A673 (cell line): ENCODE measurements at places on chromosomes 11 and 22. TPM values are rescaled to one million over a fixed set of nuclear protein-coding genes. Genes with fewer than 3 reads are reported as not detected.
A peak's percentile ranks its signal among the peaks of the same experiment; 100 is the strongest.

OR4A16 gene
- 1.7 and 3.0 TPM in 2 replicates for total RNA-seq

MAJIN gene
- not detected in 2 replicates for total RNA-seq

PRR33 gene
- total RNA-seq: not detected in 2 replicates

KRTAP5-7 gene
- not detected in 2 replicates for total RNA-seq

POLA2 gene
- 92.4 TPM in 2 replicates for total RNA-seq

CSNK2A3 gene
- 1.1 and 1.4 TPM in 2 replicates for total RNA-seq

HEPHL1 gene
- not detected in 2 replicates for total RNA-seq

P2RX6 gene
- total RNA-seq: 0.39 and 0.43 TPM in 2 replicates

ISX gene
- not detected in 2 replicates for total RNA-seq

LSP1 gene
- total RNA-seq: not detected in 2 replicates

DNA sequence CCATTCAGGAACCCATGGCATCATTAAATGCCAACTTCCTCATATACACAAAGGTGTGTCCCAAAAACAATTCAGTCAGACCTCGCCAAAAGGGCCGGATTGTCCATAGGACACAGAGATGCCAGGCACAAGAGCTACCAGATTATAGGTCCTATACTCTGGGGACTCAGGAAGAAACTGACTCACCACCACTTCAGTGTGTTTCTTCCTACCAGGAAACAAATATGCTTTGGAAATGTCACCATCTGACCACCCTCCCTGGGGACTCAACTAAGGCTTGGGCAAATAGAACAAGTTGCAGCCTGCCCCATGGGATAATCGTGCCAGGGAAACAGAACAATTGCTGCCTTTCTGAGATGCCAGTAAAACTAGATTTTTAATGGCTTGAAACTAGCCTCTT lies 11.7 kb downstream of the POU2AF3 start:
- DNase-seq: peak; percentile 80

- DNase-seq: no peak
Measured at GRCh38 chr11:82663535-82663934, 70.1 kb downstream of the FAM181B start.

DNA sequence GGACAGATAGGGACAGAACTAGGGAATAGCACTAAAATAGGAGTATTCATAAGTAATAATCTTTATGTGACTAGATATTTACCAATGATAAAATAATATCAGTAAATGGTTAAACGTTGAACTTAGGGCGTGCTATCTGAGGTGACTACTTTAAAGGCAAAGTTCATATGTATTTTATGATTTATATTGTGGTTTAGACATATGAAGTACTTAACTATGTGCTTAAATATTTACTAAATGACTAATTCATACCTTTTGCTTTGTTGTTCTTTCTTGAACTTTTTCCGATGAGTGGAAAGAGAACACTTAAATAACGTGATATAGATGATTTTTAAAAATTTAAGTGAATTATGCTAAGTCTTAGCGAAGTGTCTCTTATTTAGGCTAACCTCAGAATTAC lies 14.7 kb downstream of the LUZP2 start:
- no peak for DNase-seq

- no peak for DNase-seq
Measured at GRCh38 chr11:12075822-12076821, 34.3 kb upstream of the MICAL2 start.

DNA sequence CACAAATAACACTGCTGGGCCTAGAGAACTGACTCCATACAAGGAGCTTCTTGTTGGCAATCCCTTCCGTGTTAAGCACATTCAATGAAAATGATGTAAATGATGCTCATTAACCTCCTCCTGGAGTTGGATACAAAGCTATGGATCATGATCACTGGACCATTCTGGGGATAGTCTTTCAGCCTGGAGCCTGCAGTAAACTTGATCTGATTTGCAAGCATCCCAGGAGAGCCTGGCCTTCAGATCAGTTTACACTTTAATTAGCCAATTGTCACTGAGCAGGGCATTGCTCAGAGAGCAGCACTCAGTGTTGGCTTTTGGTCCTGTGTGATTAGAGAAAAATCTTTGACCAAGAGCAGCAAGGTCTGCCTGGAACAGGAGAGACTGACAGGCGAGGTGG lies 45.6 kb downstream of the ARFGAP3 start:
- DNase-seq: no peak

DNA sequence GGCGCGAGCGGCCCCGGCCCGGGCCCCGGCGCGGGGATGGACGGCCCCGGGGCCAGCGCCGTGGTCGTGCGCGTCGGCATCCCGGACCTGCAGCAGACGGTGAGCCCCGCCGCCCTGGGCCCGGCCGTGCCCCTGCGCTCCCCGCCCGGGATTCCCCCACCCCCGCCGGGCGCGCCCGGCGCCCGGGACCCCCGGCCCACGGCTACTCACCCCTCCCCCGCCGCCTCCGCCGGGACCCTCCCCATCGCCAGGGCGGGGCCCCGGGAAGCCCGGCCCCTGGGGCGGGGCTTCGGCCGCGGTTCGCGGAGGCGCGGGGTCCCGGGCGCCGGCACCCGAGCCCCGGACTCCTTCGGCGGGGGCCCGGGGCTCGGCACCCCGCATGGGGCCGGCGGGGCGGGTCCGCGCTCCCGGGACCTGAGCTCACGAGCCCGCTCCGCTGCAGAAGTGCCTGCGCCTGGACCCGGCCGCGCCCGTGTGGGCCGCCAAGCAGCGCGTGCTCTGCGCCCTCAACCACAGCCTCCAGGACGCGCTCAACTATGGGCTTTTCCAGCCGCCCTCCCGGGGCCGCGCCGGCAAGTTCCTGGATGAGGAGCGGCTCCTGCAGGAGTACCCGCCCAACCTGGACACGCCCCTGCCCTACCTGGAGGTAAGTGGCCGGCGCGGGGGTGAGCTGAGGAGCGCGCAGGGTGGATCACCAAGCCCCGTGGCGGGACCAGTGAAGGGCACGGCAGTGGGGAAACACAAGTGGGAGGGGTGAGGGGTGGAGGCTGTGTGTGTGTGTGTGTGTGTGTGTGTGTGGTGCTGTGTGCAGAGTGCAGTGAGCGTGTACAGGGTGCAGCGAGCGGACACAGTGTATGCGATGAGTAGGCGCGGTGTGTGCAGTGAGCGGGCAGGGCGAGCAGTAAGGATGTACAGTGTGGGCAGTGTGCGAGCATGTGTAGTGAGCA lies 2.3 kb downstream of the SHANK3 start:
- peak; percentile 43 for DNase-seq

GRCh38 chr11:64545619-64546018 lies 45.4 kb upstream of the SLC22A12 start:
- DNase-seq: peak; percentile 39

- no peak for DNase-seq
Measured at GRCh38 chr11:117017456-117017855, 80.8 kb downstream of the SIK3 start.

- DNase-seq: no peak
Measured at GRCh38 chr11:67640758-67641337, 1.3 kb upstream of the TBX10 start.

GRCh38 chr11:59660621-59661020 lies 8.2 kb downstream of the PATL1 start:
- no peak for DNase-seq

- DNase-seq: no peak
Measured at GRCh38 chr11:128412847-128413791, 174.2 kb downstream of the ETS1 start.

- DNase-seq: no peak
Measured at GRCh38 chr22:50173311-50173982, 2.9 kb downstream of the PANX2 start.

DNA sequence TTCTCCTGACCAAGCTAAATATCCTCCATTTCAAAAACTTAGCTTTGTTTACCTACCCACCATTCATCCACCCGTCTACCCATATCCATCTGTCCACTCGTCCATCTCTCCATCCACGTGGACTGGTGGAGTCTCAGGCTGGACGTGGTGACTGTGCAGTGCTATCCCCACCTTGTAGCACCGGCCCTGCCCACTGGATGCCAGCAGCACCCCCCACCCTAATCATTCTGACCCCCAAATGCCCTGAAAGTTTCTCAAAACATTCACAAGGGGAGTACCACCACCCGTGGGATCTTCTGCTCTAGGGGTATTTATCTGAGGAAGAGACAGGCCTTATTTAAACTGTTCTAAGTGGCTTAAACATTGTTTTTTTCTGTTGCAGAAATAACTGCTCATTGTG lies 206.4 kb downstream of the TBC1D22A start:
- DNase-seq: no peak

DNA sequence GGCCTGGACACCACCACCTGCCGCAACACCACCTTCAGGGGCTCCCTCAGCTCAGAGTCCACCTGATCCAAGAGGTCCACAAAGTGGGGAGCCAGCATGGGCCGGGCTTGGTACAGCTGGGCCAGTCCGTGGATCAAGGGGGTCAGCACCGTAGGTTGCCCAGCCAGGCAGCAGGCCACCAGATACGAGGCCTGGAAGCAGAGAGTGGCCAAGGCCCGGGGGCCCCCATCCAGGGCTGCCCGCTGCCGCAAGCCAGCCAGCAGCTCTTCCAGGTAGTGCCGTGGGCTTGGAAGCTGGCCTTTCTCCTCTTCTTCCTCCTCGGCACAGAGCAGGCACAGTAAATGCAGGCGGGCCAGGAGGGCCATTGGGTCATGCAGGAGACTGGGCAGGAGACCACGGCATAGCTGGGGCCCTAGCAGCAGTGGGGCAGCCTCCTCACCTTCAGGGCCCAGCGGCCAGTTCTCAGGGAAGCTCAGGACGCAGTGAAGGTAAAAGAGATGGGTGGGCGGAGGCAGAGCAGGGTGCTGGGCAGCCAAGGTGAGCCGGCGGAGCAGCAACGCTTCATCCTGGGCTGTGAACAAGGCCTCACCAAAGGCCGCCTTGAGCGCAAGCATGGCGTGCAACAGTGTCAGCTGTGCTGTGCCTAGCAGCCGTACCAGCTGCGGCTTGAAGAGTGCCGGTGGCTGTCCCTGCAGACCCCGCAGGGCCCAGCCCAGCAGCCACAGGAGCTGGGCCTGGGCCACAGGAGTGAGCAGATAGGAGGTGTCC lies 1.7 kb downstream of the AP5B1 start:
- DNase-seq: no peak

DNA sequence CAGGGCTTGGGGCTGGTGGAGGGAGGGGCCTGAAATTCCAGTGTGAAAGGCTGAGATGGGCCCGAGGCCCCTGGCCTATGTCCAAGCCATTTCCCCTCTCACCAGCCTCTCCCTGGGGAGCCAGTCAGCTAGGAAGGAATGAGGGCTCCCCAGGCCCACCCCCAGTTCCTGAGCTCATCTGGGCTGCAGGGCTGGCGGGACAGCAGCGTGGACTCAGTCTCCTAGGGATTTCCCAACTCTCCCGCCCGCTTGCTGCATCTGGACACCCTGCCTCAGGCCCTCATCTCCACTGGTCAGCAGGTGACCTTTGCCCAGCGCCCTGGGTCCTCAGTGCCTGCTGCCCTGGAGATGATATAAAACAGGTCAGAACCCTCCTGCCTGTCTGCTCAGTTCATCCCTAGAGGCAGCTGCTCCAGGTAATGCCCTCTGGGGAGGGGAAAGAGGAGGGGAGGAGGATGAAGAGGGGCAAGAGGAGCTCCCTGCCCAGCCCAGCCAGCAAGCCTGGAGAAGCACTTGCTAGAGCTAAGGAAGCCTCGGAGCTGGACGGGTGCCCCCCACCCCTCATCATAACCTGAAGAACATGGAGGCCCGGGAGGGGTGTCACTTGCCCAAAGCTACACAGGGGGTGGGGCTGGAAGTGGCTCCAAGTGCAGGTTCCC lies at the start of gene APOC3:
Gene APOC3, plus strand, starts transcription at position 383 of the 659 bp plus-strand sequence. CDS start 676 bp downstream, outside the sequence.
- peak; percentile 30 for DNase-seq

DNA sequence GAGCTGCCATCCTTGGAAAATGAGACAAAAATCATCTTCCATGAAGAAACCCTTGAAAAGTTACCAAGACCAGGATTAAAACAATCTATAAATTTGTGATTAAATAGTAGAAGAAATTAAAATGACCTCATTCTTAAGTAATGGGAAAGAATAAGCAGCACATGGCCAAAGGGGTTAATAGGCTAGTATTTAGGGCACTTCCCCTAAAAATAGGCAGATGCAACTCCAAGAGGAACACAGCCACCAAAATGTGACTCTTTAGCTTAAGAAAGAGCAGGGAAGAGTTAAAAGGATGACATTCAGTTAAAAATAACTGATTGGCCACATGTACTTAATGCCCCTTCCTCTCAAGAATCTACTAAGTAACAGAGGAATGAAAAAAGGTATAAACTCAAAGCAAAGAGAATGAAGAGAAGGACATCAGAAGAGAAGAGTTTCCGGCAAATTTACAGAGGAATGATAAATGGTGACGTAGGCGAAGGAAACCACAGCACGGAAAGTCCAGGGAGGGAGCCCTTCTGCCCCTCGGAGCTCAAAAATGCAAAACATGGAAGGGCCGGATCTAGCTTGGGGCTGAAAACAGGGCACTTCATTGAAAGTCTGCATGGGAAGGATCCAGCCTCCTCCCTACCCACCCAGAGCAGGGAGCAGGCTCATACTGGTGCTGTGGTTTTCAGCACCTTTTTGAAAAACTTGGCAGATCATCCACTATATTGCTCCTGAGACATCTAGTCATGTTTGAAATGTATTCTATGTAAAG lies 17.8 kb downstream of the SCUBE2 start:
- DNase-seq: no peak

DNA sequence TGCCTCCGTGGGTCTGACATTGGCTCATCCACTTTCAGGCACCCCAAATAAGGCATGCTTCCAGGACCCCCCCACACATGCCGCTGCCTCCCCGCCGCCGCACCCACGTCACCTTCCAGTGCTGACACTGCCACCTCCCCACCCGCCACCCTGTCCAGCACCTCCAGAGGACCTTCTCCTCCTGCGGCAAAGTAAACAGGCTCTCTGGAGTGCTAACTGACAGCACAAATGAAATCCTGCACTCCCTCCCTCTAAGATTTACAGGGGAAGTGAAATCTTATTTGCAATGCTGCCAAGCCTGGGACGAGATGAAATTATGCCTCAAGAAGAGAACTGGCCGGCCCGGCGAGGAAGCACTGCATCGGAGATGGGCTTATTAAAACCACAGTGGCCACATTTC lies 35.3 kb downstream of the MACROD1 start:
- no peak for DNase-seq

DNA sequence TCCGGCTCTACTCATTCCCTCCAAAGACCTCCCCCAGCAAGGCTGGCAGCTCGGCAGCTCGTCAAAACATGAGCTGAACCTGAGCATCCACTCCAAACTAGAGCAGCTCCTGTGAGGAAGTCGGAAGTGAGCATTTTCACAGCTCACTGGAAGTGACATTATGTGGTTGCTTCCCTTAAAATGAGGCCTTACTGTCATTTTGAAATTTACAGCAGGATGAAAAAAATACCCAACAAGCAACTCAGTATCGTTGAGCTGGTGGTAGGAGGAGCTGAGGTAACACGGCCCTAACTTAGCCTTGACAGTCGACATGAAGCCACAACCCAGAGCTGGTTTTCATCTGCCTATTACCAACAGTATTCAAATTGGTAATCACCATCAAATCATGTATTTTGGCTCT lies 38.0 kb upstream of the ARFGAP3 start:
- DNase-seq: peak; percentile 33

DNA sequence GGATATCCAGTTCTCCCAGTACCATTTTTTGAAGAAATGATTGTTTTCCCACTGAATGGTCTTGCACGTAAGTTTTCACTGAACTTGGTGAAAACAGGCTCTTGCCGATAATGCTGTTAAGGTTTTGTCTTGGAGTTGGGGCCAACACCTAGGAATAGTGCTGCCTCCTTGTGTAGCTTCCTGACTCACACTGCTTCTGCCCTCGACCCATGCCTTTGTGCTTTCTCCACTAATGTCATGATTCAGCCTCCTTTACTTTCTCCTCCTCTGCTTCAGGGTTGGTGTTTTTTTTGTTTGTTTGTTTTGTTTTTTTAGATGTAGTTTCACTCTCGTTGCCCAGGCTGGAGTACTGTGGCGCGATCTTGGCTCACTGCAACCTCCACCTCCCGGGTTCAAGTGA lies 30.2 kb downstream of the SLC5A1 start:
- no peak for DNase-seq

GRCh38 chr22:21043860-21044535 lies 1.7 kb upstream of the LRRC74B start:
- DNase-seq: no peak

- peak; percentile 82 for DNase-seq
Measured at GRCh38 chr22:25475257-25476022, 89.0 kb upstream of the GRK3 start.
